ENCODE measurements at places on chromosomes 1 and 21.

DNA sequence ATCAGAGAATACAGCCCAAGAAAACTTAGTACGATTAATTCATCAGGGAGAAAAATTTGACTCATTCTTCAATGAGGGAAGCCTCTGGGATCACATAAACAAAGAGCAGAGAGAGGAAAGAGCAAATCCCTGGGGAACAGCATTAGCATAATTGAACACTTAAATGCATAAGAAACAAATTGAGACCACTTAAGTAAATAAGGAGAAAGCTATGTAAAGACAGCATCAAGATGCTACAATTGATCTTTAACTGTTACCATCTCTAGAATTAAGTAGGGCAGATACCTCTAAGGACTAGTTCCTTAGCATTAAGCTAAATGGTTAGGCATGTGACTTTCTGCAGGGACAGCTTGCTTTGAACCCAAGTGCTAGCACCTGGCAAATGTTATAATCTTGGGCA lies 265.1 kb upstream of the NEGR1 start:
- no peak for DNase-seq
- H3K27me3 ChIP-seq, result no peaks in the 10 kb centered on the region
- H3K4me1 ChIP-seq, result no peaks in the 10 kb centered on the region
- H3K36me3 ChIP-seq, result no peaks in the 10 kb centered on the region
- no peak overlapping the region for H3K4me3 ChIP-seq
- H3K27ac ChIP-seq, result no peak overlapping the region

DNA sequence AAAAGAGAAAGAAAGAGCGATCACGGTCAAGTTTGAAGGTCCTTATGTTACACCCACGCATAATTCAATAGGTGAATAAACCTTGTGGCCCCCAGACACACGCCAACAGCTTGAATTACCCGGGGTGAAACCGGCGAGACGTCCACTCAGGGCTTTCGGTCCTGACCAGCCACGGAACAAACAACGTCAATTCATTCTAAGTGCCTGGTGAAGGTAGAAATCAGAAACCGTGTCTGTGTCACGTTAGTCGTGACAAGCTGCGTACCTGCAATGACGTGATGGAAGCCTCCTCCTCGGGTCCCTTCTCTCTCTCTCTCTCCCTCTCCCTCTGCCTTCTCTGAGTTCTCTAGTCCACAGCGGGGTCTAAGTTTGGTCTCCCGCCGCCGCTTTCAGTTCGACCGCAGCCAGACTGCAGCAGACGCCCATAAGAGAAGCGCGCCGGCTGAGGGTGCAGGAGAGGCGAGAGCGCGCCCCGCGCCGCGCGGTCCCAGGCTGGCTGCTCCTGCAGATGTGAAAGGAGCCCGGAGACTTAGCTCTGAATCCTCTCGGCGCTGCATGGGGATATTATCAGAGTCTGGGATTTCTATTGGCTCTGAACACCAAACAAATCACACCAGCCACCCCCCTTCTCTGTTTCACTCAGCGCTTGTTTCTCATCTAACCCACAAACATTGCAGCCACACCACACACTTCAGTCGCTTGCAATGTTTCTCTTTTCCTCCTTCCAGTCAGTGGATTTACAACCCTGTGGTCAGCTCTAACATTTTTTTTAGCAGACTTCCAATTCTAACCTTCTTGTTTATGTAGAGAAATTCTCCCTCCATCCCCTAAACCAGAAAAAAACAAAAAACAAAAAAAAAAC lies at the start of gene GREM2:
Gene GREM2 (minus strand): TSS at position 537 of the 862 bp plus-strand sequence. CDS start 118,680 bp downstream, outside the sequence.
- DNase-seq, result peak; percentile 3
- H3K4me1 ChIP-seq, result no peaks in the 10 kb centered on the region
- H3K4me3 ChIP-seq, result no peak within 1 kb of the TSS
- peaks cover 46% of the 10 kb centered on the region for H3K27me3 ChIP-seq
- no peaks in the 10 kb centered on the region for H3K36me3 ChIP-seq

- H3K27me3 ChIP-seq, result peaks cover 7% of the 10 kb centered on the region
- H3K27ac ChIP-seq, result no peak overlapping the region
- no peak for DNase-seq
- no peaks in the 10 kb centered on the region for H3K4me1 ChIP-seq
- no peaks in the 10 kb centered on the region for H3K36me3 ChIP-seq
- H3K4me3 ChIP-seq, result no peak overlapping the region
Observed at GRCh38 chr1:240021709-240022108, 70.0 kb upstream of the FMN2 start.

DNA sequence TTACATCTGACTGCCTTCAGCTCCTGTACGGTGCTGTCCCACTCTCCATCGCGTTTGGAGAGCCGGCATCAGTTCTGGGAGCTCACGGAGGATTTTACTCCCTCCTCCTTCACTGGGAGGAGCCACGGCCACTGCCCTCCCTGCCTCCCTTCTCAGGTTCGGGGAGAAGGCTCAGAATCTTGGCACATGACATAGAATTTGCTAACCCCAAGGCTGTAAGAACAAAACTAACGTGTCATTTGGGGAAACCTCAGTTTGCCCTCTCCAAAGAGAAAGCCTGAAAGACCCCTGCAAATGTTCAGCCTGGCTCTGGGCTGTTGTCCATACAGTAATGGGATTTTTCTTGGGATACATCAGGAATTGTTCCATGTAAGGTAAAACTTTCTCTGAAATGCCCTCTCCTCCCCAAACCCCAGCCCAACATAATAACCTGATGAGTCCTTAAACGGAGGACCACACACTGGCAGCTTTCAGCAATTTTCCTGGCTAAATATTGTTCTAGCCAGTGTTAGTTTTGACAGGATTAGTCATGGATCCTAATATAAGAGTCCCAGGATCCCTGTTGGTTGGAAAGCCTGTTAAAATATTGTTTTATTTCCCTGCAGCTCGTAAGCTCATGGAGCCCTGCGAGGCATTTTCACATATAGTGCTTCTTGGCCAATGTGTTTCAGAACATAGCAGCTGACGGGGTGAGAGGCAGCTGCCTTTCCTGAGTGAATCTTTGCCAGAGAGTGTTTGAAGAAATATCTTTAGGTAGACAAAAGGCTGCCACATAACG lies 98.8 kb downstream of the RHOU start:
- peaks cover 34% of the 10 kb centered on the region for H3K27me3 ChIP-seq
- DNase-seq, result no peak
- no peaks in the 10 kb centered on the region for H3K36me3 ChIP-seq
- H3K4me3 ChIP-seq, result no peak overlapping the region
- H3K4me1 ChIP-seq, result peaks cover 12% of the 10 kb centered on the region

DNA sequence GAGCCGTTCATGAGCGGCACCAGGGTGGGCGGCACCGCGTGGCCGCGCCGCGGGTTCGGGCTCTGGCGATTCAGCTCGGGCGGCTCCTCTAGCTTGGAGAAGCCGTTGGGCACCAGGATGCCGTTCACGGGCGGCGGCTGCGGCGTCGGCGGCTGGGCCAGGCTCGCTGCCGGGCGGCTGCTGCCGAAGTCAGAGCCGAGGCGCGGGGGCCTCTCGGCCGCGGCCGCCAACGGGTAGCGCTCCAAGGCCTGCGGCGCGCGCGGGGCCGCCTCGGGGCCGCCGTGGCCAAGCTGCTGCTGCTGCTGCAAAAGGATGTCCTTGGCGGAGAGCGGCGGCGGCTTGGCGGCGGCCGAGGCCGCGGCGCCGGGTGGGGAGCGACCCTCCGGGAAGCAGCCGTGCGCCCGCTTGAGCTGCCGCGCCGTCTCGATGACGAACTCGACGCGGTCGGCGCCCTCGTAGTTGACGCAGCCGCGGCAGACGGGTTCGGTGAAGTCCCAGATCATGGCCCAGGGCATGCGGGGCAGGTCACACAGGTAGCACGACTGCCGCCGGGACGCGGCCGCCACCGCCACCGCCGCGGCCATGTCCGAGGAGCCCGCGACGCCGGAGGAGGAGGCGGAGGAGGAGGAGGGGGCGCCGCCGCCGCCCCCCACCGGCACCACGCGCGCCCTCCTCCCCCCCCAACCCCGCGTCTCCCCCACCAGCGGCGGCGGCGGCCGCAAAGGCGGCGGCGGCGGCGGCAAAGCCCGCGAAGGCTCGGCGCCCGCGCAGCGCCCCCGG lies 877 bp downstream of the IRF2BP2 start:
- peak overlapping the region; percentile 81 for H3K4me3 ChIP-seq
- H3K4me1 ChIP-seq, result peaks cover 28% of the 10 kb centered on the region
- peaks cover 39% of the 10 kb centered on the region for H3K36me3 ChIP-seq
- H3K27ac ChIP-seq, result peak overlapping the region; percentile 99

GRCh38 chr1:147171399-147172167 lies 687 bp downstream of the PRKAB2 start:
- H3K27me3 ChIP-seq, result no peaks in the 10 kb centered on the region
- H3K27ac ChIP-seq, result peak overlapping the region; percentile 35
- no peak for DNase-seq
- peaks cover 48% of the 10 kb centered on the region for H3K4me1 ChIP-seq

DNA sequence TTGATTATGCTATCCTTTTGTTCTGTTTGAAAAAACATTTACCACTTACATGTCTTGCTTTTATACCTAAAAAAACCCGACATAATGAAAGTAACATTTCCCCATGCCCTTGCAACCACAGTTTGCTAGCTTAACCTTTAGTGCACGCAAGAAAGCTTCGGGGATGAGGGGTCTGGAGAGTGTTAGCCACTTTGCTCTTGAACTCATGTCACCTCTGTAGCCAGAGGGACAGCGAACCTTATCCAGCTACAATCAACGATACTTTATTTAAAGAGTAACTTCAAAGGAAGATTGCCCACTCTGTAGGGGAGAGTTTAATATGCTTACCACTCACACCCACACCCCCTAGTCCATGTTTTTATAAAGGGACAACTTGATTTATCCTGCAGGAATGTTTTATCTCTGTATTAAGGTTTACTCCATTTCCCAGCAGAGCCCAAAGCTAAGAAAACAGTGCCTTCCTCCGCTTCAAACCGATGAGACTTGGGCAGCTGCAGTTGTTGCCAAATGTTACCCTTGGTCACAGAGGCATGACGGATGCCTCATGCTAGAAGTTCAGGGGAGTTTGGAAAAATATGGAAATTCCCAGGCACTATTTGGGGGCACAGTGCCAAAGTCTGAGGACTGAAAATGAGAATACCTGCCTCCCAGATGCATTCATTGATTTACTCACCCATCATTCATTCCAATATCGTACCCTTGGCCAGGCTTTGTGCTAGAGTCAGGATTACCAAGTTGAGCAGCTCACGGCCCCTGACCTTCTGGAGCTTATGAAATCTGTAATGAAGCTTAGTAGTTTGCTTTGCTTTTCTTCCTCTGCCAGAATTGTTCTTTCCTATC lies 61.4 kb upstream of the VCAM1 start:
- no peak overlapping the region for H3K27ac ChIP-seq
- no peaks in the 10 kb centered on the region for H3K4me1 ChIP-seq
- no peak for DNase-seq
- H3K36me3 ChIP-seq, result no peaks in the 10 kb centered on the region
- no peak overlapping the region for H3K4me3 ChIP-seq

DNA sequence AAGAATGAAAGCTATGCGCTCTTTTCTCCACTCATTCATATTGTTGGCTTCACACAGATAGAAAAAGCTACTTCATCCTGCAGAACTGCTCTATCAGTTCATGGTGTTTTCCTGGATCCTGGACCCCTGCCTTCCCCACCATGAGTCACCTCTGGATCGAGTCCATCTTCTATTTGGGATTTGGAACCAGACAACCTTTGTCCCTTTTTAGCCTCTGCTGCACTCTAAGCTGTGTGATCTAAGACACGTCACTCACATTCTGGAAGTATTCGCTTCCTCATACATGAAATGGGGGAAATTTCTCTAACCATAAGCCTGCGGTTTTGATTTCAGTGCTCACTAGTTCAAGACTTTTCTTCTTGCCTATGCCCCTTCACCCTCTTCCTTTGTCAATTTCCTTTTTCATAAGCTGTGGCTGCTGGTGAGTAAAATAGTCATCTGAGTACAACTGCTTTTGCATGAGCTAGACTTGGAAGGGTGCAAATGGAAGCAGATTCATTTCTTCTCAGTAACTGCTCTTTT lies 14.1 kb upstream of the DEGS1 start:
- no peaks in the 10 kb centered on the region for H3K27me3 ChIP-seq
- H3K4me3 ChIP-seq, result no peak overlapping the region
- peaks cover 23% of the 10 kb centered on the region for H3K4me1 ChIP-seq
- DNase-seq, result peak; percentile 56
- peak overlapping the region; percentile 46 for H3K27ac ChIP-seq
- no peaks in the 10 kb centered on the region for H3K36me3 ChIP-seq

- no peaks in the 10 kb centered on the region for H3K27me3 ChIP-seq
- no peaks in the 10 kb centered on the region for H3K36me3 ChIP-seq
- no peaks in the 10 kb centered on the region for H3K4me1 ChIP-seq
- H3K27ac ChIP-seq, result no peak overlapping the region
- no peak overlapping the region for H3K4me3 ChIP-seq
Observed at GRCh38 chr1:125118147-125118993, 3933.6 kb downstream of the SRGAP2C start.
